ENCODE measurements at places on chromosomes 13 and 19.

DNA sequence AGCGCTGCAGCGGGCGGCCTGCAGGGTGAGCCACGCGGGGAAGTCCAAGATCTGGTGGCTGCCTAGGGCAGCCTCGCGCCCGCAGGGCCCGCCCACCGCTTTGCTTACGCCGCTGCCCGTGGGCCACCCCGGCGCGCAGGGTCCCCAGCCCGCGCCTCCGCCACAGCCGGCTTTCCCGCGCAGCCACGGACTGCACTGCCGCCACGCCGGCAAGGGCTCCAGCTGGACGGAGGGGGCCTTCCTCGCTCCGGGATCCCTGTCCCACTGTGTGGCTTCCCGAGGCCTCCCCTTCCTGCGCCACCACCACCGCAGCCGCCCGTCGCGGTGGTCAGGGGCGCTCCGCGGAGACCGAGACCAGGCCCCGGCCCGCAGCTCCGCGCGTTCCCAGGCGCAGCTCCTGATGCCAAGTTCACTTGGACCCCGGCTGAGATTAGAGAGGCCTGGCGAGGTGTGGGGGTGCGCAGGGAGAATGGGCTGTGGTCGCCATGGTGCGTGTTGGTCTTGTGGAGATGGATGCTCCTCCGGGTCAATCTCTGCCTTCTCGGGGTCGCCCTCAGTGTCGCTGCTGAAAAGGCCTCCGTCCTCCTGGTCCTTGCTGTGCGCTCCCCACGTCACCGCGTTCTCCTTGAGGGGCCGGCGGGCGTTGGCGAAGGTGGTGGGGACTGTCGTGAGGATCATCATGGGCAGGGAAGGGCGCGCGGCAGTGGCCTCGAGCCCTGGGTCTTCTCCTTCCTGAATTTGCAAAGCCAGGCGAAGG, 17.9 kb upstream of the RNF17 start:
- no peak for DNase-seq

DNA sequence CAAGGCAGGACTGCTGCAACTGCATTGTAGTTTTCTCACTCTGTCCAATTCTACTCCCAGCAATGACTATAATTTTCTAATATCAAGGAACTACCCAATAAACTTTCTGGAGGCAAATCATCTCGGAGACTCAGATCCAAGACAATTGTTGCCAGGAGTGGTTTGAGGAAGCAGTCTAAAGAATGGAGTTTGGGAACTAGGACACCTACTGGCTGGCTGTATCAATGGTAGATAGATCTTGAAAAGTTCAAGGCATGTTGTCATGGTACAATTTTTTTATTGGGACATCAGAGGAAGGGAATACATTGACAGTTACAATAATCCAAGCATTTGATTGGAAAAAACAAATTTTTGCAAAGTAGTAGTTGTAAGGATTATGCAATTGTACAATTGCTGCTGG, 648.3 kb upstream of the SLITRK6 start:
- DNase-seq = no peak

DNA sequence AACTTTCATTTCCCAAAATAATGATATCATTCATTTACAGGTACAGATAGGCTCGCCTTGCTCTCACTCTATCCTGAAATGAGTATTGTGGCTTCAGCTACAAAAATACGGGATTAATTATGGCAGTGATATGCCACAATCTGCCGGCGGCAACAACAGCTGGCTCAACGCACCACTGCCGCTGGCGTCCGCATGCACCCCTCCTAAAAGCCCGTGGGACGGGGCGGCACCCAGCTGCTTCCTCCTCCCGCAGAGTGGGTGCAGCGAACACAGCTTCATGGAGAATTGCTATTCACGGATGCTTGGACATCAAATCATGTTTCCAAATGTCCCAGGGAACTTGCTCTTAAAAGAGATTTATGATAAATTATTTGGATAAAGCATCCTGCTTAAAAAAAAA, 266.8 kb downstream of the TEX29 start:
- DNase-seq = no peak

GRCh38 chr13:78152415-78152814, 233.8 kb upstream of the EDNRB start:
- DNase-seq = no peak

- no peak for DNase-seq
These were observed 3.8 kb upstream of the MAP2K7 start for GRCh38 chr19:7899751-7900378.

DNA sequence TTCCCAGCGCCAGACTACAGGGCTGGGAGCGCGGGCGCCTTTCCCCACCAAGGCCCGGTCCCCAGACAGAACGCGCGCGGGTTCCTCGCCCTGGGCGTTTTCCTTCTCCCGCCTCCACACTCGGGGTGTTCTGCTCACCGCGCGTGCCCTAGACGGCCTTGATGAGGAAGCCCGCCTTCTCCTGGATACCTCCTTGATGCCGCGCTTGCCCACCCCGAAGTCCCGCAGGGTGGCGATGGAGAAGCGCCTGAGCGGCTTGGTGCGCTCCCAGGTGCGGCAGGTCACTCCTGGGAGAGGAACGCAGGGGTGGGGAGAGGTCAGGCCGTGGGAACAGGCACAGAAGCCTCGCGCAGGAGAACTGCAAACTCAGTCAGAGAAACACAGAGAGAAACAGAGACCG, 34.8 kb downstream of the CYP2B6 start:
- no peak for DNase-seq

DNA sequence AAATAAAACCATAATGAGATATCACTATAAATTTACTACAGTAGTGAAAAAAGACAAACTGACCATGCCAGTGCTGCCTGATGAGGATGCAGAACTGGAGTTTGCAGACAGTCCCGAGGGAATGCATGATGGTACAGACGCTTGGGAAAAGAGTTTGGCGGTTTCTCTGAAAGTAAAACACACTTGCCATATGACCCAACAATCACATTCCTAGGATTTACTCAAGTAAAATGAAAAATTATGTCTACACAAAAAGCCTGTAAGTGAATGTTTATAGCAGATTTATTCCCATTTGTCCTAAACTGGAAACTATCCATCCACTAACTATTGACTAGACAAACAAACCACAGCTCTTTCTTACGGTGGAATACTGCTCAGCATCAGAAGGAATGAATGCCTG, 271.0 kb downstream of the DNAJC15 start:
- DNase-seq = no peak

- no peak for DNase-seq
These were observed 64.4 kb downstream of the LMO7 start for GRCh38 chr13:75700552-75700951.

DNA sequence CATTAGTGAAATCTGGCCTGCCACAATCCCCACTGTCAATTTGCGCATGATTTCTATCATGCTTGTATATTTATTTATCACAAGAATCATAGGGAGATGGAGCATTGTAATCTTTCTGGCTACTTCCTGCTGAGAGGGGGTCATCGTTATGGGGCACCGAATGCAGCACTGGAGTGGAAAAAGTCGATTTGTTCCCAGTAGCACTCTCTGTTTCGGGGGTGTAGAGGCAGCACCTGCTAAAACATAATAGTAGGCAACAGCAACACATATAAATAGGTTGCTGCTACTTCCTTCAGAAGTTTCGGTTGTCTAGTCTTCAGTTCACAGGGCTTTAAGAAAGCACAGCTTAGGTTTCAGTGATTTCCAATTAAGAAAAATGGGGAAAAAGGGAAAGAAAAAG, 23.4 kb upstream of the CEACAM21 start:
- DNase-seq = peak; percentile 83

GRCh38 chr13:36084131-36084530, 47.1 kb downstream of the DCLK1 start:
- no peak for DNase-seq

- DNase-seq = no peak
These were observed 1.2 kb downstream of the SAMD1 start for GRCh38 chr19:14089412-14089661.

- DNase-seq = no peak
These were observed 499.8 kb downstream of the GPC6 start for GRCh38 chr13:93726173-93726957.

DNA sequence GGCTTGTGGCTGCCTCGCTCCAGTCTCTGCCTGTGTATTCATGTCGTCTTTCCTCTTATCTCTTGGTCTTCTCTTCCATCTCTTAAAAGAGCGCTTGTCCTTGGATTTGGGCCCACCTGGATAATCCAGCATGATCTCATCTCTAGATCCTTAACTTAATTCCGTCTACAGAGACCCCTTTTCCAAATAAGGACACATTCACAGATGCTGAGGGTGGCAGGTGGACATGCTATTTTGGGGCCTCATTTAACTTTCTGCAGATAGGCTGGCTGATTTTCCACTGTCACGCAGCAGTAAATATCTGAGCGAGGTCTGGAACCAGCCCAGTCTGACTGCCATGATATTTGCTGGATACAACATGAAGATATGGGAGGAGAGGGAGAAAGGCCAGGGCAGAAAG, 41.5 kb upstream of the TSHZ3 start:
- no peak for DNase-seq

Measured in GM12864 (cell line).